ENCODE measurements at places on chromosomes 7 and 10. TPM values are rescaled to one million over a fixed set of nuclear protein-coding genes. Genes with fewer than 3 reads are reported as not detected.

Gene TBX20
- total RNA-seq: not detected

Gene FMC1
- total RNA-seq: 6.3 TPM

Gene FAM25G
- not detected for total RNA-seq

Gene PCLO
- 0.48 TPM for total RNA-seq

Gene CAMK2B
- 0.72 TPM for total RNA-seq

Gene CDC14C
- total RNA-seq: not detected

Gene SAP25
- not detected for total RNA-seq

Gene LRRC17
- 0.72 TPM for total RNA-seq

Gene HOXA3
- total RNA-seq: 1.7 TPM

Gene SUN3
- not detected for total RNA-seq

Gene SLC25A28
- 13.5 TPM for total RNA-seq

Gene ELMO1
- total RNA-seq: 1.4 TPM

Gene PPP1R17
- not detected for total RNA-seq

Gene MBLAC1
- 1.3 TPM for total RNA-seq

Gene TDRD1
- 1.4 TPM for total RNA-seq

Gene CYP2W1
- not detected for total RNA-seq

Gene SPOCK2
- total RNA-seq: 14.2 TPM

Gene CALHM1
- total RNA-seq: not detected

Gene BUD23
- 44.5 TPM for total RNA-seq

Gene STYXL1
- 50.8 TPM for total RNA-seq

Gene UPK3B
- total RNA-seq: 1.7 TPM

Gene PTPRE
- total RNA-seq: 17.3 TPM

Gene DEPP1
- total RNA-seq: 2.1 TPM

Gene STK31
- total RNA-seq: not detected

Gene IRF5
- total RNA-seq: 8.9 TPM

Gene AASS
- 8.5 TPM for total RNA-seq

Gene CAMK1D
- total RNA-seq: 2.2 TPM

Gene RNF32
- total RNA-seq: 2.8 TPM

Gene WEE2
- not detected for total RNA-seq

Gene VPS37D
- total RNA-seq: 2.6 TPM

Gene FBXO24
- total RNA-seq: not detected

Gene CRHR2
- total RNA-seq: not detected

Gene TMEM196
- total RNA-seq: not detected

Gene SPDYE1
- total RNA-seq: not detected

Gene NOLC1
- 66.3 TPM for total RNA-seq

Gene AQP1
- 5.3 TPM for total RNA-seq

Gene BAG3
- 11.3 TPM for total RNA-seq

Gene ADIRF
- 72.5 TPM for total RNA-seq

Gene ZCCHC24
- 1.5 TPM for total RNA-seq

Gene NYAP1
- total RNA-seq: 1.4 TPM
